ENCODE measurements at places on chromosomes 2 and 18.

DNA sequence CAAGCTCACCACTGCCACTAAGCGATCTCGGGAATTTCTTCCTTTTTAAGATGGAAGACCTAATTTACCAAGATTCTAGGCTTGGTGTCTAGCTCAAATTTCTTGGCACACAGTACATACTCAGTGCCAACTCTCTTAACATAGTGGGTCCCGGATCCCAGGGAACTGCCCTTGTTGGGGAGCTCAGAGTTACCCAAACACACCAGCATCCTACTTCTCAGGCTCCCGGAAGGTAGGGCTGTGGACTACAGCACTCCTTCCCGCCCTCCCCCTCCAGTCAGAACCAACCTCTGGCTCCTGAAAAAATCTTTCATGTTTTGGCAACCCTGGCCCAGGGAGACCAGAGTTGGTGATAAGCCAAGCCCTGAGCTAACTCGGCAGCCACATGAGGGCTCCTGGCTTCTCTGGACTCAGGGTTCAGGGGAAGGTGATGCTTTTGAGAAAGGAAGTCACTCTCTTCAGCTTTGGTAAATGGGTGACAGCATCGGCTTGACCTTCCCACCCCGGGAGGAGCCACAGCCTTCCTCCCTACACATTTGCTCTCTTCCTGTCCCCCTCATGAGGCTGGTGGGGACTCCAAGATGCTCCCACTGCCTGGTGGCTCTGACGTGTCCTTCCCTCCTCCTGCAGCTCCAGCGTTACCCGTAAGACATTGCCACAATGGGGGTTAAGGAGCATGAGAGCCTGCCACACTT lies 8.8 kb downstream of the ODC1 start:
- DNase-seq, result no peak

DNA sequence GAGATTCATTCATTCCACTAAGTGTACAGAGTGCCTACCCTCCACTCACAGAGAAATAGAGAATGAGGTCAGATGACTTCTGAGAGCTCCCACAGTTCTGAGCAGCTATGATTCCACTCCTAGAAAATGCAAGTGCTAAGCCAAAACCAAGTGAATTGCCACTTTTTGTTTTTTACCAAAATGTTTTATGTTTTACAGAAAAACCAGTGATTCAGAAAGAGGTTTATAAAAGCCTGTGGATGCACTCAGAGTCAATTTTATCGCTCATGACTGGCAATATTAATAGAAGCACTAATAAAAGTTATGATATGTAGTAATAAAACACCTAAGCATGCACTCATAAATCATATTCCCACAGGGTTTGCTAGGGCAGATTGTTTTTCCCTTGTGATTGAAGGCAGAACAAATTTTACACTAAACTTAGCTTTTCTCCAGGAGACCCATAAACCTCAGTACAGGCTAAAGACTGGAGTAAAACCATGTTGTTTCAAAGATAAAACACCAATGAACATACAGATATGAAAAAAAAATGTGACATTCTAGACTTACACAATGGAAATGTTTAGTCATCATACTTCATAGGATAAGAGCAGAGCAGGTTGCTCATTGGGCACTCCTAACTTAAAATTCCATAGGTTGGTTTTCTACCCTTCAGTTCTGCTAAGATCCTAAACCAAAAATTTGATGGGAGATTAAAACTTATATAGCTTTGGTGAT lies 67.5 kb downstream of the PDK1 start:
- no peak for DNase-seq

- DNase-seq, result no peak
These were observed 65.0 kb downstream of the ZNF385B start for GRCh38 chr2:179796213-179797007.

- DNase-seq, result no peak
These were observed 3.4 kb downstream of the DUSP19 start for GRCh38 chr2:183081911-183082310.

DNA sequence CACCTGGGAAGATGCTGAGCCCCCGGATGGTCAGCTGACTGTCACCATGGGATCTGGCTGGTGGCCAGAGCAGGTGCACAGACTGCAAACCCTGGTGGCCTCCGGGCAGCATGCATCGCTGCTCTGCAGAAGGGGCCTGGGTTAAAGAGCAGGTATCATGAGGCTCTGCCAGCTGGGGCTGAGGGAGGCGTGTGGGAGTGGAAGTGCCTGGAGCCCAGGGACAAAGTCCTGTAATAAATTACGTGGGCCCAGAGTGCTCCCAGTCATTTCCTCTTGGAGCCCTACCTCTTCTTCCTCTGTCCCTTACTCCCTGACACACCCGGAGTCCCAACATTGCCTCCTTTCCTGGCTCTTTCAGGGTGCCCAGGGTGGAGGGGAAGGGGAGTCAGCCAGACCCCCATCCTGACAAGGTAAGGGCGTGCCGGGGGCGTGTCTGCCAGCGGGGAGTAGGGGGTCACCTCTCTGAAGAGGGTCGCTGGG lies at the start of gene MYO7B:
Gene MYO7B (plus strand): TSS at position 262 of the 480 bp plus-strand sequence. CDS start 24,040 bp downstream, outside the sequence.
- DNase-seq, result no peak

- DNase-seq, result no peak
These were observed 19.7 kb downstream of the SH3BP4 start for GRCh38 chr2:234971496-234971895.

- no peak for DNase-seq
These were observed 14.3 kb upstream of the PIEZO2 start for GRCh38 chr18:11163665-11164064.

DNA sequence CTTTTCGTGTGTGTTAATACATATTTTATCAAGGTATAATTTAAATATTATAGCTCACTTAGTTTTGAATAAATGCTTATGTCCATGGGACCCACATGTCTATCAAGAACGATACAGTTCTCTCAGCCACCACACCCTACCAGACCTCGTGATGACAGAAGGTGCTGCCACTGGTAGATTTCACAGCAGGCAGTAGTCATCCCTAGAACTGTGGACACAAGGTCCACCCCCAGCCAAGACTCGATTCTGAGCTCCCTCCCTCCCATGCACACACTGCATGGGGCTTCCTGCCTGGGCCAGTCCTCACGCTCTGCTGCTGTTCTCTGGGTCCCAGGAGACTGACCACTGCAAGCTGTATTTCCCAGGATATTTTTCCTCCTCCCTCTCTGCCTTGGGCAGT lies 26.5 kb upstream of the CREB1 start:
- DNase-seq, result no peak

DNA sequence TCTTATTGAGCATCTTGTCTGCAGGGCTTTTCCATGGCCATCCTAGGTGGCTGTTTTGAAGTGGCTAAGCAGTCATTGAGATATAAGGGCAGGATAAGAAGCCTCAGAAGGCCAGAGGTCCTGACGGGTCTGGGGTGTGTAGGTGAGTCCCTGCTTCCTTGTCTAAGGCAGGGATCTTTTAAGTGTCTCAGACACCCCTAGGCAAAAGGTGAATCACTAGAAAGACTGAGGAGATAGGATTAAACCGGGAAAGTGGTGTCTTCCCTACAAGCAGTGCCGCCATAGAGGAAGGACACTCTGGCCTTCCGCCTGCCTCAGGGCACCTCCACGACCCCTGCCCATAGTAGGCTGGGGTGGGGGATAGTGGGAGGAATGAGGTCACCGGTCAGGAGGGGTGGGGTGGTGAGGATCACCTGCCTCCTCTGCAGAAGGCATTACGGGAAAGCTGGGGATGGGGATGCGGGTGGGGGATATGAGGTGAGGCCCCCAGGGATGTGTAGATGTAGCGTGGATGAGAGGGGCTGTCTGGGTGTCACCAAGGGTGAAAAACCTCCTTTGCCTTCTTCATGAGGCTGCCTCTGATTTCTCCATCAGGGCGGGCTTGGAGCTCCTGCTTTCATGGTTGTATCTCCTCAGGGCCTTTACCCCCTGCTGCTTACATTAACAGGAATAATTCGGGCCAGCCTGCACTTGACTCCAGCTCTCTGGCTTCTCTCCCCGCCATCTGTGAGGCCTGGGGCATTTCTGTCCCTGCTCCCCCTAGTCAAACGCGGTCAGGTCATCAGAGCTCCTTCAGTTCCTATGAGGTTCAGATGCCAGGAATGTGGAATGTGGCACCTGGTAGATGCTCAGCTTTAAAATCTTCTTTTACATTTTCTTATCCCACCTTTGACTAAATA lies 244.0 kb downstream of the DYSF start:
- no peak for DNase-seq

DNA sequence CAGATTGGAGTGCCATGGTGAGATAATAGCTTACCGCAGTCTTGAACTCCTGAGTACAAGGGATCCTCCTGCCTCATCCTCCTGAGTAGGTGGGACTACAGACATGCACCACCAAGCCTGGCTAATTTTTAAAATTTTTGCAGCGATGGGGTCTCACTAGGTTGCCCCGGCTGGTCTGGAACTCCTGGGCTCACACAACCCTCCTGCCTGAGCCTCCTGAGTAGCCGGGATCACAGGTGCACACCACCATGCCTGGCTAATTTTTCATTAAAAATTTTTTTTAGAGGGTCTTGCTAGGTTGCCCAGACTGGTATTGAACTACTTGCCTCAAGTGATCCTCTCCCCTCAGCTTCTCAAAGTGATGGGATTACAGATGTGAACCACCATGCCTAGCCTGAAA lies 27.8 kb downstream of the RAB31 start:
- DNase-seq, result no peak

DNA sequence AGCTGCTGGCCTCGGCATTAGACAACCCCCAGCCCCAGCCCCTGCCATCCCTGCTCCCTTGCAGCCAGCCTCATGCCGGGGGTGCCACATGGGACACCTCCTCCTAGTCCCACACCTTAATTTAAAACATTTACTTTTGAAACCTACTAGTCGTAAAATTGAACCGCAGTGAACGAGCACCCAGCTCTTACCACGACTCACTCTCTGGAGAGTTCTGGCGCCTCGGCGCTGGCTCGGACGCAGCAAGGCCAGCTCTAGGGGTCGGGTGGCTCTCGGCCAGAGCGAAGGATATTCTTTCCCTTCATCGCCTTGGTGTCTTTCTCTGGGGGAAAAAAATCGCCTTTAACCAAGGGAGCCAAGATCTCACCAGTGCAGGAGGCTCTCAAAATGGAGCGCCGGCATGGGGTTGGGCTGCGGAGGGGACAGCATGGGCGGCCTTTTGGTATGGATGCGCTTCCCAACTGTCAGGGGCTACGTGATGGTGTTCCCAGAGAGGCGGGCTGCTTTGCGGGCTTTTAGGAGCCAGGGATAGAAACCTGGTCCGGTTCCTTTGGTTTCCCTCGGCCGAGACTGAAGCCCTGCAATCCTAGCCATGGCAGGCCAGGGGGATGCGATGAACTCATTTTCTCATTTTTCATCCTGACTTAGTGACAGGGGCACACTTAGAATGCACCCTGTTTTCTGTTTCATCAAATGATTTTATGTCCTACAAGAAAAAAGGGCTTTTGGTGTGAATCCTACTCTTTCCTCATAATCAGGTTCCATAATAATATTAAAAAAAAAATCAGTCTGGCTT lies 2.0 kb downstream of the HPCAL1 start:
- no peak for DNase-seq

DNA sequence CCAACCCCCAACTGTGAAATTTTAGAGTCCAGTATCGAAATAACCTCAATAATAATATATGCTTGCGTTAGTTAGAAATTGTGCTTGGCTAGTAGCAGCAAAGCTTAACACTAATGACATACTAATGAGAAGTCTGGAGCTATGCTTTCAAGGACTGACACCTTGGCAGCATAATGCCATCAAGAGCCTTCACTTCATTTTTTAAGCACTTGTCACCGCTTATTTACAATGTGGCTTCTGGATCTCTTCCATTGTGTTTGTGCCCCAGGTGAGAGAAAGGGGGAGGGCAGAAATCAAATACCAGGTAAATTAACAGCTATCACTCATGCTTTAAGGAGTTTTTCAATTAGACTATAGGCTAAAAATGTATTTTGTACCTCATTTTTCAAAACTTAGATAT lies 101.5 kb downstream of the CDH7 start:
- no peak for DNase-seq

- no peak for DNase-seq
These were observed 37.1 kb downstream of the CD28 start for GRCh38 chr2:203743441-203743981.

GRCh38 chr18:63819786-63820185 lies 44.6 kb downstream of the SERPINB7 start:
- DNase-seq, result no peak

- DNase-seq, result no peak
These were observed 41.6 kb downstream of the ZBTB7C start for GRCh38 chr18:48367557-48367956.

DNA sequence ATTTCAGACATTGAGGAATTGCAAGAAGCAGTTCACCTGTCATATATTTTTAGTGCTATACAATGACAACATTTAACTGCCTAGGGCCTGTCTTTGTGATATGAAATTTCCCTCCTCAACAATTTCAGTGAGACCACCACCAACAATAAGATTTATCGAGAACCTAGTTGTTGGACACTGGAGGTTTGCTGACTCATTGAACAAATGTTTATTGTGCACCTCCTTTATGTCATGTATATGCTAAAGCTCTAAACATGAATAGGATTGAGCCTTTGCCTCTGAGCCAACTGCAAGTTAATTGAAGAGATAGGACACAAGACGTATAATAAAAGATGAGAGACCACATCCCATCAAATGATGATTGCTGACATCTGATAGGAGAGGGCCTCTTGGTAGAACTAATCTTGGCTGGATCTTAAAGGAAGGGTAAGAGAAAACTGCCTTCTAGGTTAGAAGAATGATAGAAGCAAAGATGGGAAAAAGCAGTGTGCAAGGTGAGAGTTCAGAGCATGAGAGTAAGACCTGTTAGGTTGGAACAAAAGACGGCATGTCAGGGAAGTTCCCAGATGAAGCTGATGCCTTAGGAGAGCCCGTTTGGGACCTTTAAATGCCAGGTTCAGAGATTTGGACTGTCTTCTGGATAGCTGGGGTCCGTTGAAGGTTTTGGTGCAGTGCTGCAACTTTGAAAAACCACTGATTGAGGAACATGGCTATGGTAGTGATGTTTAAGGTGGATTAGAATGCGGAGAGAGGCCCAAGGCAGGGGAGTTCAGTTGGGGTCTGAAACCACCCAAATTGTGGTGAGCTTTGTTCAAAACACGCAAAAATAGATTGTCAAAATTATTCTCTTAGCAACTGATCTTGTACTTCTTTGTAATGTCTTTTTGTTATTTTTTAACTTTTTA lies 133.0 kb upstream of the EML6 start:
- no peak for DNase-seq

- DNase-seq, result no peak
These were observed 368.1 kb upstream of the CDH19 start for GRCh38 chr18:66971960-66972359.

DNA sequence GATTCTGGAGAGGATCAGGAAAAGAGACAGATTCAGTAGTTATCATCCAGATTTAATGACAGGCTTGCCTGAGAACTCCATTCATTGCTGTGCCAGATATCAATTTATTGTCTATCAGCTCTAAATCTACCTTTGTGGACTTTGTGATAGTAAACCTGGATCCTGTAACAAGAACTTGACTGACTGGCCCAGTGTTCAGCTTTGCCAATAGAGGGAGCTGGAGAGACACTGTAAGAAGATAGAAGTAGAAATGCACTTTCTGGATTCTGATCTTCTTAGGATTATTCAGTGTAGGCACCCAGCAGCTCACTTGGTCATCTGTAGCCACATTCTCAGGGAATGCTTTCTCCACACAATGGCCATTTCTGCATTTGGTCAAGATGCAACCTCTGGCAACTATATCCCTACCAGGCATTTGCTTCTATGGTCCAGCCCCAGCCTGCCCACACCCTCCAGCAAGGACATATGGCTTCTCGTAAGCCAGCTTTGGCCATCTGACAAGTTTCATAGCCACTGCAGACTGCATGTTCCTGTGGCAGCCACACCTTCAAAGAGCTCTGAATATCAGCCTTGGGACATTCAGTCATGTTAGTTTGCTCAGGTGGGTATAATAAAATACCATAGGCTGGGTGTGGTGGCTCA lies 6.1 kb upstream of the SERPINB8 start:
- no peak for DNase-seq

All from stimulated activated CD4-positive, alpha-beta T cell treated with anti-CD3 and anti-CD28 coated beads, Interleukin-15, amount 100 ng/mL, for 1 hour (primary cell).